CMK (cell line): ENCODE measurements at places on chromosomes 12 and 14.
A peak's percentile ranks its signal among the peaks of the same experiment; 100 is the strongest.

GRCh38 chr12:101027200-101027599, 182.8 kb downstream of the SLC5A8 start:
- no peak for DNase-seq

- DNase-seq, result no peak
Measured at GRCh38 chr14:54566410-54567223, at the start of gene SAMD4A. SAMD4A (plus strand) TSS chr14:54567128; CDS start chr14:54567917, 789 bp downstream.

DNA sequence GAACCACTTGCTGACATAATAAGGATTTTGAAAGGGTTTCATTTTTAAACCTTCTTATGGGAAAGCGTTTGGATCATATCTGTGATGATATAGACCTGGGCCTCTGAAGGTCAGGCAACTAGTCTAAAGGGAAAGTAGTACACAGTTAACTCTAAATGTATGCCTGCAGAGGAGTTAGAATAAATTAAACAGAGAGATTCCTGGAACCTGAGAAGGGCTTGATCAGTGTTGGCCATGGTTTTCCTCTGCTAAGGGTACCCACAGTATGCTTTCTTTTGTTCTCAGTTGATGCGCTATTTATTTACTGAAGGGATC, 14.4 kb upstream of the POLR3B start:
- DNase-seq, result no peak

DNA sequence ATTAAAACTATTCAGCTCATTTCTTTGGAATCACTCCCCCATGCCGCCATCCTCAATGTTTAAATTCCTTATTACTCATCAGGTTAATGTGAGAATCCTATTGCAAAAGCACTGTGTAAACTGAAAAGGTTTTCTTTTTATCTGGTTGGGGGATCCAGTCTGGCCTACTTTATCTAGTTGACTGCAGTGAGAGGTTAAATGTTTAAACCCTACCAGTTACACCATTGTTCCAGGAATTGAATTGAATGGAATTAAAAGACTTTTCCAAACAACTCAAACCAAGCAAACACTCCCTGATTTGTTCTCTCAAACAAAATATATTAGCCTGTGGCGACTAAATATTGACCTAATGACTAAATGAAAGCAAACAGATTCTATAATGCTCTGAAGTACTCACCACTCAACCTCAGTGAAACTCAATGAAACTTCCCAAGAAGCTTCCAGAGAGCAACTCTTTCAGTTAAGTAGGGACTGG, 100.5 kb downstream of the VEZT start:
- no peak for DNase-seq

DNA sequence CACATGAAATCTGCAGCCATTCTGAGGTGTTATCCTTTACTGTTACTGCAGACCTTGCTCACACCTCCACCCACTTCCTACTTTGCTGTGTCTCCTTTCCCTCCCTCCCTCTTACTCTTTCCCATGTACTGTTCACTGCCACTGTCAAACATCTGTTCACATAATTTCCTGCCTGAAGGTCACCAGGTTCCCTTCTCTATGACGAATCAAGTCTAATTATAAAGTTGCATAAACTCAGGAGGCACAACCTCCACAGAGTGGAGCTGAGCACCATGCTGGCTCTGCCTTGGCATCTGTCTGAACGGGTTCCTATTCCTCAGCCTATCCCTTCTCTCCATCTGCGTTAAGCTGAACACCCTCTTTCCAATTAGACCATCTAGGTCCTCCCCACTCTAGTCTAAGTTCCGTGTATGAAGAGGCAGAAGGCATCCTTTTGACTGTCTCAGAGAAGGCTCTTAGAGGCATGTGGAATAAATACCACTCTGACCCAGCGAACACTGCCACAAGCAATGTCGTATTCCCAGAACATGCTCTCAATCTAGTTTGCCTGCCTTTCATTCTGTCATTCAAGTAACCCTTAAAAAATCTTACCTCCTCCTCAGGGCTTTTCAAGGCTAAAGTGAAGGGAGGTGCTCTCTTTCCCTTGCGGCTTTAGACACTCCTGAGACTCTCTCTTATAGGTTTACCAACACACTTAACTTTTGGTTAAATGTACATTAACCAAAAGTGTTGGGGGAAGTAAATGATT, 48.7 kb downstream of the ACADS start:
- no peak for DNase-seq

GRCh38 chr14:28130610-28131284, 635.8 kb upstream of the FOXG1 start:
- no peak for DNase-seq

GRCh38 chr14:49972131-49972671, 79.3 kb downstream of the ARF6 start:
- no peak for DNase-seq

DNA sequence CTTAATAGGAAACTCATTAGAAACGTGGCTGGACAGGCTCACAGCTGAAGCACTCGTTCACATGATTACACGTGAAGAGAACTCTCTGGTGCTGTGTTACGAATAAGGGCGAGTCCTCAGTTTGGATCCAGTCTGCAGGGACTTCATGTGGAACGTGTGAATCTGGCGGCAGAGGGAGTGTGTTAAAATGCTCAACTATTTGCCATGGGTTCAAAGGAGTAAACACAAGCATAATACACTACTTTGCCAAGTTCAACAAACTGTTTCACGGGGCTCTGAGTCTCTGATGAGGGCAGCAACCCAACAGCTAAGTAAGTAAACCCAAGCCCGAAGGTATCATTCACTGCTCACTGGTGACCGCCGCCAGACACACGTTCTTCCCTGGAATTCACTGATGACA, 42.4 kb downstream of the NUAK1 start:
- DNase-seq, result no peak

DNA sequence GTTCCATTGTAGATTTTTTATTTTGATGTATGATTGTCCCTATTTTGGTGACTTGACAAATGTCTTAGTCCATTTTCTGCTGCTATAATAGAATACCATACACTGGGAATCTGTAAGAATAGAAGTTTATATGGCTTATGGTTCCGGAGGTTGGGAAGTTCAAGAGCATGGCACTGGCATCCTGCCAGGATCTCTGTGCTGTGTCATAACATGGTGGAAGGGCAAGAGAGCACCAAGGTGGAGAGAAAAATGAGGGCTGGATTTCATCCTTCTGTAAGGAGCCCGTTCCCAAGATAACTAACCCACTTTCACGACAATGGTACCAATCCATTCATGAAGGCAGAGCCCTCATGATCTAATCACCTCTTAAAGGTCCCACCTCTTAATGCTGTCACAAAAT, 176.7 kb downstream of the TMEM132D start:
- DNase-seq, result no peak

GRCh38 chr12:124992874-124993625, 395 bp upstream of the BRI3BP start:
- peak; percentile 91 for DNase-seq

DNA sequence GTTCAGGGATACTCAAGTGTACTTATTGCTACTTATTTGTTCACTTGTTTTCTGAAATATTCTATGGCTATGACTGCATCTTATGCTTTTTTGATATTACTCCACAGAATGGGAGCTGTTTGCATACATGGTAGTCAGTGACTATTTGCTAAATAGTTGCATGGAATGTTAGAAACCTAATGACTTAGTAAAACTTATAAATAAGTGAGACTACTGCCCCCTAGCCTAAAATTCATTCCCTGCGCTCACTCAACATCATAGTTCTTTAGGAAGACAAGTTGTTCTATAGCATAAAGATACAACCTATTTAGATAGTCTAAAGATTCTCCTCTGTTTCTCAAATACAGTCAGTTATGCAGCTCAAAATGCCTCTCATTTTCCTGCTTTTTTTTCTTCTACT, 305.5 kb downstream of the CEP128 start:
- DNase-seq, result peak; percentile 1

DNA sequence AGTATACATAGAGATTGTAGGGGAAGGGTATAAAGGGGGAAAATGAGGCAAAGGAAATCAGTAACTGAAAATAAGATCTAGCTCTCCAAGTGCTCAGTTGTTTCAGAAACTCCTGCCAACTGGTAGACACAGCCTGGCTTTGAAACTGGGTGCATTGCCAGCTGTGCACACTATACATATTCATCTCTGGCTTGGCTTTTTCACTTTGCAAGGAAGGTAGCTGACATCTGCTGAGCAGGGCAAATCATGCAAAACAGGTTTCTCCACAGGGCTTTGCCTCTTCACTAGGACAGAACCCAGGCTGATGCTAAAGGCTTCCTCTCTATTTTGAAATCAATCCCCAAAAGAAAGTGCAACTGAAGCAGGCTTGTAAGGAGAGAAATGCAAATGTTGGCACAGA, 101.5 kb downstream of the HELB start:
- no peak for DNase-seq

- no peak for DNase-seq
Measured at GRCh38 chr12:113359133-113359938, 949 bp downstream of the PLBD2 start.

DNA sequence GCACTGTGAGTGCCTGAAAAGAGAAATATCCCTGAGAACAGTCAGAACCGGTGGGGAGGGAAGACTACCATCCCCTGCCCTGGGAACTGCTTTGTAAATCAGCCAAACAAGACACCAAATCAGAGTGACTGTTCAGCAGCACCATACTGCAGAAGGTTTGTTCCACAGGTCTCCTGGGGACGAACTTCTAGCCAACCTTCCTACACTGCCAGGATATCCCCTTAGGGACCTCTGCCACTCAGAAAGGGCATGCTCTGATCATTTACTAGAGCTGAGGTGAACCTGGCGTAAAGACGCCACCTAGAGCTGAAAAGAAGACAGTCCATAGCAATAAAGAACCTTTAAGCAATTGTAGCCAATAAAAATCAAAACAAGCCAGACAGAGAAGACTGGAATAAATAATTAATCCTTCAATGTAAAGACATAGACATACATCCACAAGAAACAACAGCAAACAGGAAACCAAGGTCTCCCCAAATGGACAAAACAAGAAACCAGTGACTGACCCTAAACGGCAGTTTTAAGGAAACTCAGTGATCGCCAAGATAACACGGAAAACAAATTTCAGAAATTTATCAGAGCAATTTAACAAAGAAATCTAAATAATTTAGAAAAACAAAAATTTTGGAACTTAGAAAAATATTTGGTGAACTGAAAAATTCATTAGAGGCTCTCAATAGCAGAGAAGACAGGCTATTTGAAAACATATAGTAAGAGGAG, 228.1 kb upstream of the AMIGO2 start:
- peak; percentile 3 for DNase-seq

DNA sequence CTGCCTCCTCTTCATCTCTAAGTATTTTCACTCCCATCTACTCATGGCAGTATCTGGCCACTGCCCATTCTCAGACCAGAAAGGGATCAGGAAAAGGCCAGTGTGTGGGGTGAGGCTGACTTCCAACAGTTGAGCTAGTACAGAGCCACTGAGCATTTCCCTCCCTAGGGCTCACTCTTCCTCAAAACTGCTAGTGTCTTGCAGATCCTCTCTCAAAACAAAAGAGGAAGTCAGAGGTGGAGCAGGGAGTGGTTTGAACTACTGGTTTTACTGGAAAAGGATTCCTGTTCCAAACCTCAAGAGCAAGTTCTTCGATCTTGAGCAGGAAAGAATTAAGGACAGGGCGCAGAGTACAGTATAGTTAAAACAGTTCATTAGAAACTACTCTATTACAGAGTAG, 11.7 kb upstream of the RNASE10 start:
- no peak for DNase-seq

GRCh38 chr12:56040963-56041551, 661 bp upstream of the RPS26 start:
- no peak for DNase-seq
